ENCODE measurements at places on chromosomes 3 and 15.
A peak's percentile ranks its signal among the peaks of the same experiment; 100 is the strongest.

DNA sequence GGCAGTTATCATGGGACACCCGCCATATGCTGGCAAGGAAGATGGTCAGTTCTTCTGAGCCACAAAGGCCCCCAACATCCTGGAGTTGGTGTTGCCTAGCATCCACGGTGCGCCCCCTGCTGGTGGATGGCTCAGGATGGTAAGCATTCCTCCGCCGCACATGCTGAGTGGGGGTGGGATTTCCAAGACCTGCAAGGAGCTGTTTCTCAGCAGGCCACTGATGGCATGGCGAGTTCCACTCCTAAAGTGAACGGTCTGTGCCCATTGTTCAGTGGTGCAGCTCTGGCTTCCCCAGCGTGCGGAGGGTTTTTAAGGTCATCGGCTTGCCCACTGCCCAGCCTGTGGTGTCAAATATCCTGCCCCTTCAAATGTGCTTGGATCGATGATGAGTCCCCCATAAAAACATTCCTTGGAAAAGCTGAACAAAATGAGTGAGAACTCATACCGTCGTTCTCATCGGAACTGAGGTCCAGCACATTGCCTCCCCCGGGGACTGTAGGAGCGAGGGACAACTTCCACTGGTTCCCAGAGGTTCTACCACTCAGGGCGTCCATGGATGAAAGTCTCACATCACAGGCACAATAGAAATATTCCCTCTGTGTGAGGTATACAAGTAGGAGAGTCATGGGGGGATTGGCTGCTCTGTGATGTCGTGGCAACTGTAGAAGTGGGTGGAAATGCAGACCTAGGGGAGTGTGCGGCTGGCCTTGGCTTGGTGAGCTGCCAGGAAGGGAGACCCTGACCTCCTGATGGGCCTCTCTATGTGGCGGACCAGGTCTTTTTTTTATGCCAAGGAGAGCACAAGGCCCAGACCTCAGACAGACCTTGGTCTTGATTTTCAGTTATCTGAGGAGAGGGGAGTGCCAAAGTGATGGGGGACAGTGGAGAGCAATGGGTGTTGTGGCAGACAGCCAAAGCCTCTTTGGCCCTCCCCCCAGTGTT, 102.0 kb downstream of the SNRPN start:
- DNase-seq: peak; percentile 65

GRCh38 chr3:140956058-140956835, 14.6 kb downstream of the SLC25A36 start:
- no peak for DNase-seq

GRCh38 chr3:167798443-167798842, 62.9 kb downstream of the SERPINI1 start:
- no peak for DNase-seq

DNA sequence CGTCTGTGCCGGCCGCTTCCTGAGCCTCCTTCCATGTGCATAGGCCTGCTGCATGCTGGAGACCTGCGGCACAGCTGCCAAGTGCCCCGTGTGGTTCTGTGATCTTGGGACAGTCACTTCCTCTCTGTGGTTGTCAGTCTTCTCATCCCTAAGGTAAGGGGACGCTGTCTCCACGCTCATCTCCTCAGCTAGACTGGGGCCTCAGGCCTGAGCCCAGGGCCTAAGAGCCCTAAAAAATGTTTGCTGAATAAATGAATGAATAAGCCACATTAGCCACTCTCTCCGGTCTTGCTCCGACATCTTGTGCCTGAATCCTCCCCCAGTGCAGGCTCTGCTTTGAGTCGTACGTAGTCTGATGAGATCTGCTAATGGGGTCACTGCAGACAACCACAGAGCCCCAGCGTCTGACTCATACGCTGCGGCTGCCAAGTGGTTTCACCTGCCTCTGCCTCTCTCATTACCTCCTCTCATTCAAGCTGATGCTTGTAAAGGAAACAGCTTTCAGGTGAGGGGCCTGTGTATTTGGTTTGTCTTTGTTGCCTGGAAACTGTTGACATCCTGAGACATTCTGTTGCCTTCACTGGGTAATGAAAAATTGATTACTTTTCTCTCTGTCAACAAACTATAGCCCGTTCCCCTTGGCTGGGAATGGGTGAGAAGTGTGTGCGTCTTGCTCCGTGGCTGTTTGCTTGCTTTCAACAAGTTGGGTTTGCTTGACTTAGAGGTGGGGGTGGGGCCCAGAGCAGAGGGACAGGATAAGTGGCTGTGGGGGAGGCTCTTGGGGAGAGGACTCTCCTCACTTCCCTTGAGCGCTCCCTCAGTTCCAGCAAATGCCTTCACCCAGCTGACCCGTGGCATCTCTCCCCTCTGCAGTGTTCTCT, 15.9 kb downstream of the RPLP1 start:
- DNase-seq: peak; percentile 93

DNA sequence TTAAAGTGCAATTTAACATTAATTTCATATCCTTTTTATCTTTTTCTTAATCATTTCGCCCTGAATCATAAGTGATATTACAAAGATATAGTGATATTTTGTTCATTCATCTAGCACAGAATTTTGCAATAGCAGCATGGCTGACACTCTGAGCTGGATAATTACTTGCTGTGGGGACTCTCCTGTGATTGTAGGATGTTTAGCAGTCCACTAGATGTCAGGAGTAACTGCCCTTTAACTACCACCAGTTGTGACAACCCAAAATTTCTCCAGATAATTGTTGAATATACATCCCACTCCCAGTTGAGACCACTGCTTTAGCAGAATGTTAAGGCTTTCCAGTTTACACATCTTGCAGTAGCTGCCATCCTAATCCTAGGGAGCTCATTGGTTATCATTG, 196.8 kb upstream of the MBNL1 start:
- DNase-seq: no peak

- DNase-seq: no peak
Observed at GRCh38 chr3:140536926-140537726, 140.7 kb upstream of the TRIM42 start.

GRCh38 chr3:31422237-31422636, 110.5 kb upstream of the STT3B start:
- DNase-seq: no peak

GRCh38 chr3:141686466-141687291, 51.4 kb upstream of the RNF7 start:
- no peak for DNase-seq

DNA sequence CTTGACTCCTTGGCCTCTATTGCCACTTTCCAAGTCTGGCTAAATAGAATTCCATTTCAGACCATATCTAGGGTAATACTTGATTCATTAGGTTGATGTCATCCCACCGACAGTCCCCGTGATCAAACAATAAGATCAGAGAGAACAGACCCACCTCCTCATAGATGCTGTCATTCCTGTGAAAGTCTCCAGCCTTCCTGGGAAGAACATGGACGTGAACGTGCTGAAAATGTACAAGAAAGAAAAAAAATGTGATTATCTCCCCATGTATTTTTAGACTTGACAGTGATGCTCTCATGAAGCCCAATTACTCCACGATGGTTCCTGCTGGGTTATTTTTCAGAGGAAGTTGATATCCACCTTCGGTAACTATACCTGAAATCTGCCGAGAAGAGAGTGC, 872.4 kb upstream of the CFAP20DC start:
- DNase-seq: no peak

GRCh38 chr3:5278666-5279065, 91.2 kb downstream of the EDEM1 start:
- DNase-seq: no peak

DNA sequence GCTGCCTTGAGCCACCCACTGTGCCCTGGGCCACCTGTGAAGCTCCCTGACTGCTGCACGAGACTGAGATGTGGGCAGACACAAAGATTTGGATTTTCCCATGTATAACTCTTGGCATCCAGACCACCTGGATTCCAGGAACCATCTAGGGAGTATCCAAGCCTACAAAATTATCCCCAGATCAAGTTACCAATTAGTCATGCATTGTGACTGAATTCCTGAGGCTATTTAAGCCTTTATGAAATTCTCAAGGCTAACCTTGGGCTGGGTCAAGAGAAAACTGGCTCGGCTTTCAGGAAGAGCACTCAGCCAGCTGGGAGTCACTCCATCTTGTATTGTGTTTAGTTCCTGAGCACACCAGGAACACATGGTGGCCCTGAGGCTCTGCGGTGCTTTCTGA, 13.3 kb upstream of the ATP13A5 start:
- no peak for DNase-seq

DNA sequence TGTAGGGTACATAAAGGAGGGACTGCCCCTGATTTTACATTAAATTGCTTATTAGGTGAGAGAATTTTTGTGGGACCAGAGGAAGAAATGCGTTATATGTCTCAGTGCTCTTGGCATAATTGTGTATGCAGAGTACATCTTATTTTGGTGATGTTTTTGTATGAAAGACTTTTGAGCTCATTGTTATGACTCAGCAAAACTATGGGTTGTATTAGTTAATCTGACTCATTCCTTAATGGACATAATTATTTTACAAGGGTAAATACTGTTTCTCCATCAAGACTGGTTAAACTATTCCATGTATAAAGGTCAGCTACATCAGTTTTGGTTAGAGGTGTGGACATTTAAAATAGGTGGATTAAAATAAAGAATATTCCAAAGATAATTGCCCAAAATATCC, 156.8 kb downstream of the ALCAM start:
- no peak for DNase-seq

DNA sequence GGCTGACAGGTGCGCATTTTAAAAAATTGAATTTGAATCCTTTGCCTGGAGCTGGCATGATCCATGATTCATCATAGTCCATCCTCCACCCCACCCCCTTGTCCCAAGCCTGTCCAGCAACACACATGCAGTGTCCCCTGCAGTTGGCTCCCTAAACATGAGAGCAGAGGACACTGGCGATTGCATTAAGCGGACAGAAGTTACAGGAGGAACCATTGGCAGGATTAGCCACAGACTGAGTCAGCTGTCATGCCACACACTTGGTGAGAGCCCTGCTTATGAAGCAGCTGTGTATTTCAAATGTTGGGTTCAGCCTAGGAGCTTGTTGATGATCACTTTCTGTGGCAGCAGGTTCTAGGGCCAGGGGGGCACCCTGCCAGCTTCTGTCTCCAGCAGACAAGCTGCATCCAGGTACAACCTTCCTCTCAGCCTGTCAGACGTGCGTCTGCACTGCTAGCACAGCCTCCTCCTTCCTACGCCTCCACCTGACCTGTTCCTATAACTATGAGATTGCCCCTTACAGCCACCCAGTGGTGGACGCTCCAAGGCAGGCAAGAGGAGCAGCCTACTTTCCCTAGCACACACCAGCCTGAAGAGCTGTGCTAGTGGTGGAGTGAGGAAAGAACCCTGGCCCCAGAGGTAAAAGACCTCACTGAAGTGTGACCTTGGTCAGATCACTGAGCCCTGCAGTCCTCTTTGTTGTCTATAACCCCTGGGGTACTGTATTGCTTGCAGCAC, 121.9 kb downstream of the SLCO3A1 start:
- no peak for DNase-seq

DNA sequence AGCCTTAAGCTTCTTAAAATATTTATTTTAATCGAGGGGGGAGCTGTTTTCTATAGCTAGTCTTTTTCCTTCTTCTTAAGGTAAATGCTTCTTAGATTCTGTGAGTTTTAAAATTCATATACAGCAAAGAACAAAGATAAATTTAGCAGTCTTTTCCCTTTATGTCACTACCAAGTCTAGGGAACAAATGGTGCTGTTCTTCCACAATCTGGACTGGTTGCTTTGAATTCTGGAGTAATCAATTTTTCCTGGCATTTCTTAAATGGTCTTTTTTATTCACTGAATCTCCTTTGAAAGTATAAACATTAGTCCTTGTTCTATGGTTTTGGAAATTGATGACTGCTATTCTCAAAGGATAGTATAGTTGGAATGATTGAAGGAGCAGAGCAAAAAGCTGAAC, 82.8 kb downstream of the CHL1 start:
- no peak for DNase-seq

- no peak for DNase-seq
Observed at GRCh38 chr3:140597792-140598191, 80.1 kb upstream of the TRIM42 start.

GRCh38 chr15:82663186-82663600, 16.0 kb upstream of the CPEB1 start:
- no peak for DNase-seq

- DNase-seq: no peak
Observed at GRCh38 chr3:30602946-30603345, 3.5 kb upstream of the TGFBR2 start.

DNA sequence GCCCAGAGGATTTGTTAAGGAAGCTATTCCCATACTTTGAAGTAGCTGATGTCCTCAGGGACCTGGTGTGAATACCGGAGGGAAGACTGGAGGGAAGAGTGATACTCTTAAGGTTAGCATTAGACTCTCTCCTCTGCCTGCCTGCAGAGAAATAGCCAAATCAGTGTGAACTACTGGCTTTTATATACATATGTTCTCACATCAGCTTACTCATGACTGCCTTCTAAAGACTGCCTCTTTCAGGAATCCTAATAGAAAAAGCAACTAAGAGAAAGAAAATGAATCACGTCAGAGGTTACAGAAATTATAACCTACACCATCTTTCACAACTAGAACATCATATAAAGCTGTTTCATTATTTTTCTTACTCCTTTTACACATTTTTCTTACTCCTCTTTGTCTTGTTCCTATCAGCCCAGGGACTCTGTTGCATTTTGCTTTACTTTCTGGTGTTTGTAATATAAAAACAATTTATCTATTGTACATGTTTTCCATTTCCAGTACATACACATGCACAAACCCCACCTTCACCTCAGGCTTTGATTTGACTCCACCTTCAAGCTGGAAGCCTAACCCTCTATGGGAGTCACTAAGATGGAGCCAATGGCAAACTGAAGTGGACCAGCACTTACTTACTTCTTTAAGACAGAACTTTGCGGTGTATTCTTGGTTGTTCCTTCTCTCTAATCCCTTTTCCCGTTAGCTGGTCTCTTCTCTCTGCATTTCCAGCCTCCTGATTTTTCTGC, 257.7 kb upstream of the UBE2E1 start:
- no peak for DNase-seq

DNA sequence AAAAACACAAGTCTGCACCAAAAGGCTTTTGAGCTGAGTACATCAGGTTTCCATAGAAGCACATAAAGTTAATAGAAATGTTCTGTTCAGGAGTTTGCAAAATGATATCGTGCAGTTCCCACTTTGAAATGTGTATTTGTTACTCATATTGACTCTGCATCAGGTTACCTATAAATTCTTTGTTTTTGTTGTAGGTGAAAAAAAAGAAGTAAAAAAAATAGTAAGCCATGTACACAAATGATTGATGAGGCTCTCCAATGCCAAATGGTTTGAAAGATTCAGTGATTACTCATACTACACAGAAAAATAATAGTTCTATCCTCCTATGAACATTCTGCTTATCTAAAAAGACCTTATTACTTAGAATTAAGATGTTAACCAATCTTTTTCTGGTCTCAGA, 287.3 kb upstream of the MME start:
- DNase-seq: no peak

- no peak for DNase-seq
Observed at GRCh38 chr3:156383441-156384025, 171.4 kb downstream of the SSR3 start.

DNA sequence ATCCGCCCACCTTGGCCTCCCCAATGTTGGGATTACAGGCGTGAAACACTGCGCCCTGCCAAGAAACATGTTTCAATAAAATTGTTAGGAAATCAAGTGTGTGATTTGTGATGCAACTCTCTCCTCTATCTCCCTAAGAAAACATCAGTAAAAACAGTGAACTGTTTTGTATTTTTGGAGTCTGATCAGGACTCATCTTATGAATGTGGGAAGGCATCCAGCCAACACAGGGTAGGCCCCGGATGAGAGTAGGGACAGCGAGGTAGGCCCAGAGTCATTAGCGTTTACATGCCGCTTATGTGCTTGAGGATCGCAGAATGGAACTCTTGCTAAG, 884 bp upstream of the GLYCTK start:
- DNase-seq: no peak

GRCh38 chr3:66463730-66464511, 36.9 kb downstream of the LRIG1 start:
- no peak for DNase-seq

Data from RWPE2 (cell line).